CD4-positive, alpha-beta T cell (primary cell): ENCODE measurements at places on chromosomes 3 and 15.

DNA sequence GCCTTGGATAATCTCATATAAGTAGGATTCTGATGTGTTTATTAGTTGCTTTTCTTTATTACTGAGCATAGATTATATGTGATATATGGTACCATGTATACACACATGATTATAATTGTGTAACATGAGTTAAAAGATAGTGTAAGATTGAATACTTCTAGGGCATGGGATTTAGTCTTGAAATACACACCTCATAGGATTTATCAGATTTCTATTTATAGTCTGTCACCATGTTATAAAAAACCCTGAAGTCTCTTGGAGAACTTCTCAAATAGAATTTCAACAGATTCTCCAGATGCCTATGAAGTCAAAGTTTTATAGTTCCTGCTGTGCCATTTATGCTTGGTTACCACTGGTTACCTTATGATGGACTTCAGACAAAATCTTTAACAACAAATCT is 11.2 kb upstream of the KPNA4 start:
- DNase-seq: no peak

DNA sequence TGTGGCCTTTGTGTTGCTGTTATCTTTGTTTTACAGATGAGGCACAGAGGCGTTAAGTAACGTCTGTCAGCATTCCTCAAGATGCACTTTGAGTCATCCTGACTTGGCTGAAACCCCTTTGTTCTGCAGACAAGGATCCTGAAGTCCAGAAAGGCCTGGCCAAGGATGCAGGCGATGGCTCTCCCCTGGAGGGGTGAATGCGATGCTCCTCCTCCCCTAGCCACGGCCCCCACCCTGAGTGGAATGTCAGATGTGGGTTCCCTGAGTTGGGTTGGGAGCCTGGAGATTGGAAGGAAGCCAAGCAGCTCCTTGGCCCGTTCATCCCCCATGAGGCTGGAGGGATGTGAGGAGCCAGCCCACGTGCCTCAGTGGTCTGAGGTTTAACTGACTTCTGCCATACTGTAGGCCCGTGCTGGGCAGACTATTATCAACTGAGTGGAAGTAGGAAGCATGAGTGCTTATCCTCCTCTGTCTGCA is 43.3 kb downstream of the POMGNT2 start:
- DNase-seq: no peak

DNA sequence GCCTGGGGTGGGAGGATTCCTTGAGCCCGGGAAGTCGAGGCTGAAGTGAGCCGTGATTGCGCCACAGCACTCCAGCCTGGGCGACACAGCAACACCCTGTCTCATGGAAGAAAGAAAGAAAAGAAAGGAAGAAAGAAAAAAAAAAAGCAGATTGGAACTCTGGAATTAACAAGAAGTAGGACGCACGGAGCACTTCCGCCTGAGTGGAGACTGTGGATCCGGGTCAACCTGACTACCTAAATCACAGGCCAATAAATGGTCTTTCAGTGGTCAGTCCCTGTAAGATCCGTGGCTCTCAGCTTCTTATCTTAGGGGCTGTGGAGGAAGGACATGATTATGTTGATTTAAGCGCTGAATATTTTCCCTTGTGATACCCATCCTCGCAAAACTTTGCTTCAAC is 2.4 kb upstream of the PPARG start:
- DNase-seq: no peak

GRCh38 chr15:95843241-95843910 is 487.1 kb upstream of the NR2F2 start:
- DNase-seq: no peak

GRCh38 chr3:190158261-190158660 is 37.6 kb upstream of the P3H2 start:
- no peak for DNase-seq

DNA sequence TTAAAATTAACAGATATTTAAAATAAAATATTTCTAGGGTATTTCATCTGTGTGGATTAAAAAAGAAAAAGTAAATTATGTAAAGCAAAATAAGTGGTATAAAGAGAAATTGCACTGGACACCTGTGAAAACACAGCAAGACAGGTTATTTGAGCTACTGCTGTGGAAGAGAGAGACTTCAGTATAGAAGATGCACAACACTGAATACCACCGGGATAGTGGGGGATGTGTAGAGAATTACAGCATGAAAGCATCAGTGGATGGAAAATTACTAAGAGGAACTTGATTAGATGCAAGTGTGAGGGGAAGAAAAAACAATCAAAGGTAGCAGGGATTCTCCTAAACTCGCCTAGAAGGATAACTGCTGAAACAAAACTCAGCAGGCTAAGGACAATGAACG is 1242.5 kb upstream of the GBE1 start:
- DNase-seq: no peak

DNA sequence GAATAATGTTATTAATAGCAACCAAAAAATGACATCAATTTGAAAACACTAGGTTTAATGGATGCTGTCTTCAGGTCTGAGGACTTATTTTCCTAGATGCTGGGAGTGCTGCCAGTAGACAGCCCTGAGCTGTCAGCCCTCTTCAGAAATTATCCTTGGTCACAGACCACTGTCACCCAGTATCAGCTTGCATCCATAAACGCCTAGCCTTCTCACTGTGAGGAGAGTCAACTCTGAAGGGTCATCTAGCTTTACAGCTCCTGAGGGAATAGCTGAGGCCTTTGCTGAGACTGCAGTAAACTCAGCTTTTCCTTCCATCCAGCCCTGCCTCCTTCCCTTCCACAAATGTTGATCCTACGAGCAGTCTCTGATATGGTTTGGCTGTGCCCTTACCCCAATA is 19.4 kb upstream of the MNS1 start:
- DNase-seq: no peak

DNA sequence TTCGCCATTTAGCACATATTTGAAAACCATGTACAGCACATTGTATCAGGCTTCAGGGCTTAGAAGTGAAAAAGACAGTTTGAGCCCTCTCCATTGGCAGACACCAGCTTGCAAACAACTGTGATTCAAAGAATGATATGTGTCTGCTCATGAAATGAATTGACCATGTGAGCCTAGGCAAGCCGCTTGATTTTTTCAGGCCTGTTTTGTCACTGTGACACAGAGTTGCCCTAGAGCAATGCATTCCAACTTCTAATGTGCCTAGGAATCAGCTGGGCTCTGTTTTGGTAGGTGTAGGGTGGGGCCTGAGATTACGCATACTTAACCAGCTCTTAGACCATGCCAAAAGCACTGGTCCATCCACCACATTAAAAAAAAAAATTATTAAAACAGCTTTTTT is 53.0 kb downstream of the ATP2C1 start:
- DNase-seq: no peak

- DNase-seq: no peak
Measured at GRCh38 chr15:88610701-88611231, 10.4 kb upstream of the AEN start.

- DNase-seq: no peak
Measured at GRCh38 chr3:49460188-49460890, 9.7 kb upstream of the DAG1 start.

DNA sequence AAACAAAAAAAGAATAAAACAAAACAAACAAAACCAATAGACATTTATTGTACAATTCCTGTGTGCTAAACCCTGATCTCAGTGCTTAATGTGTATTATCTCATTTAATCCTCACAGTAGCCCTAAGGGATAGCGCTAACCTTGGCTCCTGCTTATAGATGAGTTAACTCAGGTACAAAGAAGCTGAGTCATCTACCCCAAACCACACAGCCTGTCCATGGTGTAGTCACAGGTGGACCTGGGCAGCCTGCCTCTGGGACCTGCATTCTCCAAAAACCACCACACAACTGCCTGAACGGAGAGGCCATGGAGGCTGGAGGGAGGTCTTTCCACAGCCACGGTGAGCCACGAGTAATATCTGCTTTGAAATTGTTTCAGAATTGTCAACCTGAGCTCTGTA is 5.5 kb upstream of the CLN6 start:
- DNase-seq: no peak

- DNase-seq: no peak
Measured at GRCh38 chr15:83816124-83816883, 162.4 kb downstream of the ADAMTSL3 start.

- DNase-seq: no peak
Measured at GRCh38 chr15:72927451-72927850, 124.8 kb upstream of the NEO1 start.

DNA sequence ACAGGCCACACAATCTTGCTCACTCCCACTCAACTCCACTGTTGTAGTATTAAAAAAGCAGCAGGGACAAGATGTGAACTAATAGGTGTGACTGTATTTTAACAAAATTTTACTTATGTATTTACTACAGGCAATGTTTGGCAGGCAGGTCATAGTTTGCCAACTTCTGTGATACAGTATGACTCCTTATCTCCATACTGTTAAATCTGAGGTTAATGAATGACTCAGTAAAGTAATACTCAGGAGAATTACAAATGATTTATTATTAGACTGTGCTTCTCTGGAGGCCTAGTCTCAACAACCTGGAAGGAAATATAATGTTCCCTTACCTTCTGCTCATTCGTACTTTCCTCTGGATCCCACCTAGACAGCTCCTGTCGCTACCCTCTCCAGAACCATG is 258.6 kb upstream of the KCNMB2 start:
- no peak for DNase-seq

- no peak for DNase-seq
Measured at GRCh38 chr15:78730955-78731354, 80.3 kb downstream of the ADAMTS7 start.

- DNase-seq: no peak
Measured at GRCh38 chr3:111906656-111907055, 47.6 kb downstream of the PHLDB2 start.

DNA sequence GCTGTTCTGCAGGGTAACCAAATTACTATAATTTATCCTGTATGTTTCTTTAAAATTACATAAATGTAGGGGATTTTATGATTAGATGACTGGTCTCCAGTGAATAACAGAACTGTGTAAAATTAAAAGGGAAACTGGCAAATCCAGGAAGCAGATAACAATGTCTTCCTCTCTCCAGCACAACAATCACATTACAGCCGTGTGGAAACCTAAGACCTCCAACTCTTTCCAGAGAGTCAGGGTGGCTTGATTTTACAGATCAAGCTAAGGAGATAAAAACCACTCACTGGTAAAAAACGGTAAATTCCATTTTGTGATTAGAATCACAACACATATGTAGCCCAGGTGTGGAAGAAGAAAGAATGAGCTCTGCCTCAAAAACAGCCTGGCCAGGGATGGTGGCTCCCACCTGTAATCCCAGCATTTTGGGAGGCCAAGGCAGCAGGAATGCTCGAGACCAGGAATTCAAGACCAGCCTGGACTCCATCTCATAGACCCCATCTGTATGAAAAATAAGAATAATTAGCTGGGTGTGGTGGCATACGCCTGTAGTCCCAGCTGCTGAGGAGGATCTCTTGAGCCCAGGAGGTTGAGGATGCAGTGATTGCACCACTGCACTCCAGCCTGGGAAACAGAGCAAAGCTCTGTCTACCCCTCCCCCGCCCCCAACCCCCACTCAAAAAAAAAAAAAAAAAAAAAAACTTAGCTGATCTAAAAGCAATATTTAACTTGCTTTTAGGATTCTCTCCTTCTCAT is 29.0 kb downstream of the IL17RD start:
- DNase-seq: no peak

- DNase-seq: no peak
Measured at GRCh38 chr3:183192650-183193300, 30.2 kb upstream of the LAMP3 start.

GRCh38 chr15:45468294-45468693 is 54.3 kb downstream of the SLC30A4 start:
- no peak for DNase-seq

DNA sequence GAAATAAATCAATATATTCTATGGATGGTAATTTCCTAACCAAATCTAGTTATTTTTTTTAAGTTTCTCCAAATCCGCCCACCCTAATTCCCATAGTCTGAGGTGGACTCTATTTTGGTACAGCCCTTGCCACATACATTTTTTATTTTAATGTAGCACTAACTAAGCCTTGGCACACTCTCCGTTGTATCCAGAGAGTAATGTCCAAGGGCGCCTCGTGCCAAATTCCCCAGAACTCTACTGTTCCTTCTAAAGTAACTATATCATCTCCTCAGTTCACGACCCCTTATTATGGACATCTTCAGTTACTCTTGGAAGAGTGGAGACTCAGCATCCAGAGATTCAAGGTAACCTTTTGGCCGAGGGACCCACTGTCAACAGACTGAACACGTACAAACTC is 1.3 kb downstream of the VGLL3 start:
- DNase-seq: no peak

DNA sequence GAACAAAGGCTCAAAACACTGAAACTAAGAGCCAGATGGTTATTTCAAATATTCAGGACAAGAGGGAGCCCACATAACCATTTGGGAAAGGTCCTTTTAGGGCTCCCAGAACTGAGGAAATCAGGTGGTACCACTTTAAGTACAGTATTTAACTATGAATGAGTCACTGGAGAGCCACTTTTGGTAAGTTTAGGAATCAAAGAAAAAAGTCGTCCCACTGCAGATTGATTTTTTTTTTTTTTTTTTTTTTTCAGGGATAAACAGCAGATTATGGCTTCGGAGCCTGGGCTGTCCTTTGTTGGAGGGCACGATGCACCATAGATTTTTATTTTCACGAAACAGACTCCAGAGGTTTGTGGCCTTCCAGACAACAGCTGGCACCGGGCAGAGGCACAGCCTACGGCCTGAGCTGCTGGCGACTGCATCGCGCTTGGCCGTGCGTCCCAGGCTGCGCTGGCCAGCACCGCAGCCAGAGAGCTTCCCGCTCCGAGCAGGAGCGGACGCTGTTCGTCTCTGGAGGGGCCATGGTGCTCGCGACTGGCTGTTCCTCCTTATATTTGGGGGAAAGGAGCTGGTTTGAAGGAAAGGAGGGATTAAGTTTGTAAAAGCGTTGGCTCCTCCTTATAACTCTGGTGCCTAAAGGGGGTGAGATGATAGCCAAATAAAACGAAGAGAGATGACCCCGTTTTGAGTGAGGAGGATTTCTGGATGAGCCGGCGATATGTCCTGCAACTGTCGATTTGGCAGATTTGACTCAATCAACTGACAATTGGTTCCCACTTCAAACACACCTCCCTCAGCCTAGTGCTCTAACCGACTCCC is 152.9 kb upstream of the GOLIM4 start:
- DNase-seq: no peak

- no peak for DNase-seq
Measured at GRCh38 chr3:126980266-126980811, 2.6 kb upstream of the PLXNA1 start.

- peak; percentile 36 for DNase-seq
Measured at GRCh38 chr3:187165144-187165543, 25.8 kb upstream of the RPL39L start.

DNA sequence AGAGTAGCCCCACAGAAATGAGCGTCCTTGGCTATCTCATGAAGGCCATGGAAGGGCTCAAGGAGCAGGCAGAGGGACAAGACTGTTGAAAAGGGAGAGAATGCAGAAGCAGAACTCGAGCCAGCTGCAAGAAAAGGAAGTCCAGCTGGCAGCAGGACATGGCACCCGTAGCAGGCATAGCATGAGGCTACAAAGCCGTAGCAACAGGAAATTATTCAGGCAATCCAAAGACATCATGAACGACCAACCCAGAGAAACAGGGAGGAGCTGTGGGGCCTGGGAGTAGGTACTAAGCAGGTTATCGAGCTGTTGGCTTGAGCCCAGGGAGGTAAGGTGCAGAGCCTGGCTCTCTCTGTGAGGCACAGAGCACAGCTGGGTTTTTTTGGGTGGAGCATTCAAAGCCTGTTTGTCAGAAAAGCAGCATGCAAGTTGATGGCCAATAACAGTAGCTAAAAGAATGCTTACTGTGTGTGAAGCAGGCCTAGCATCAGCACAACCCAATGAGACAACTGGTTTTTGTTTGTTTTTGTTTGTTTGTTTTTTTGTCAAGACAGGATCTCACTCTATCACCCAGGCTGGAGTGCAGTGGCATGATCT is 144.0 kb upstream of the SMAD3 start:
- DNase-seq: no peak
